ENCODE measurements at places on chromosomes 5 and 9. TPM values are rescaled to one million over a fixed set of nuclear protein-coding genes. Genes with fewer than 3 reads are reported as not detected.

RMI1 gene
- total RNA-seq = 6.1 TPM

NMUR2 gene
- total RNA-seq = not detected

IL9 gene
- not detected for total RNA-seq

ESM1 gene
- 54.3 TPM for total RNA-seq

FIBCD1 gene
- 10.7 TPM for total RNA-seq

ARL14EPL gene
- not detected for total RNA-seq

MAMDC4 gene
- 6.5 TPM for total RNA-seq

PALM2AKAP2 gene
- total RNA-seq = 25.2 TPM

ATOX1 gene
- 51.4 TPM for total RNA-seq

CLIC3 gene
- 2.9 TPM for total RNA-seq

RNF224 gene
- 0.07 TPM for total RNA-seq

UBE2QL1 gene
- 0.03 TPM for total RNA-seq

TMEM252 gene
- total RNA-seq = not detected

C5orf34 gene
- total RNA-seq = 2.7 TPM

GMCL2 gene
- total RNA-seq = not detected

FOXD4L6 gene
- total RNA-seq = 0.17 TPM

FANCG gene
- total RNA-seq = 10.4 TPM

CCL21 gene
- total RNA-seq = not detected

SOWAHA gene
- under 0.01 TPM for total RNA-seq

RABGAP1 gene
- 52.0 TPM for total RNA-seq

DAP gene
- 79.2 TPM for total RNA-seq

CDH9 gene
- total RNA-seq = not detected

ASTN2 gene
- 12.0 TPM for total RNA-seq

DMRTA1 gene
- total RNA-seq = 0.66 TPM

PCDHGC4 gene
- 4.2 TPM for total RNA-seq

HAPLN1 gene
- total RNA-seq = 144 TPM

STXBP1 gene
- total RNA-seq = 46.2 TPM

IFNE gene
- total RNA-seq = 10.4 TPM

PPP3R2 gene
- not detected for total RNA-seq

PCDHA10 gene
- 0.50 TPM for total RNA-seq

CRHBP gene
- 0.33 TPM for total RNA-seq

CDHR2 gene
- not detected for total RNA-seq

EQTN gene
- total RNA-seq = not detected

ZBED3 gene
- total RNA-seq = 0.52 TPM

VLDLR gene
- 26.5 TPM for total RNA-seq

HINT1 gene
- 91.1 TPM for total RNA-seq

TRIM36 gene
- 0.13 TPM for total RNA-seq

OMD gene
- total RNA-seq = 1.2 TPM

IL31RA gene
- total RNA-seq = 0.76 TPM
